ENCODE measurements at places on chromosomes 12 and 14.

DNA sequence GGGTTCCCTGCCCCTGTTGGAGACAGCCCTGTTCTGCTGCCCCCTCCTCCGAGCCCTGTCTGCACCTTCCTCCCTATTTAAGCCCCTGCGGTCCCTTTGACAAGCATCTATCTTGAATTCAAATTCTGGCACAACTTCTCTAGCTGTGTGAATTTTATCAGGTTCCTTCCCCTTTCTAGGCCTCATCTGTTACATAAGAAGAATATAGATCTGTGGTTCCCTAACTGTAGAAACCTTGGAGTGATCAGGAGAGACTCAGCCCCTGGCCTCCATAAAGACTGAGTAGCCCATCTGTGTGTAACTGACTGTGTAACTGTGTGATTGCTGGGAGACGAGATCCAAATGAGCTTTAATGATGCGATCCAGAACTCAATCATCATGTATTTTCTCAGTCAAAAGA is 13.0 kb upstream of the RACGAP1 start:
- no peak for DNase-seq

DNA sequence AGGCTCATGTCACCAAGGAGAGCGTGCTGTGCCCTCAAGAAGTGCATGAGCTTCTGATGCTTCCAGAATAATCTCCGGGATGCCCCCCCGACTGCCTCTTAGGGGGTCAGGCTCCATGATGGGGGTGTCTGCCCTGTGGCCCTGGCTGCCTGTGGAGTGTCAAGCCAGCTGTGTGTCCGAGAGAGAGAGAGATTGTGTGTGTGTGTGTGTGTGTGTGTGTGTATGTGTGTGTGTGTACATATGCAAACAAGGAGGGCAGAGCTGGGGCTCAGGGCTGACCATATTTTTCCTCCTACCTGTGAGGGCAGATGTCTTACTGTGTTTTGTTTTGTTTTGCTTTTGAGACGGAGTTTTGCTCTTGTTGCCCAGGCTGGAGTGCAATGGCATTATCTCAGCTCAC is 5.6 kb upstream of the ALDH2 start:
- no peak for DNase-seq

DNA sequence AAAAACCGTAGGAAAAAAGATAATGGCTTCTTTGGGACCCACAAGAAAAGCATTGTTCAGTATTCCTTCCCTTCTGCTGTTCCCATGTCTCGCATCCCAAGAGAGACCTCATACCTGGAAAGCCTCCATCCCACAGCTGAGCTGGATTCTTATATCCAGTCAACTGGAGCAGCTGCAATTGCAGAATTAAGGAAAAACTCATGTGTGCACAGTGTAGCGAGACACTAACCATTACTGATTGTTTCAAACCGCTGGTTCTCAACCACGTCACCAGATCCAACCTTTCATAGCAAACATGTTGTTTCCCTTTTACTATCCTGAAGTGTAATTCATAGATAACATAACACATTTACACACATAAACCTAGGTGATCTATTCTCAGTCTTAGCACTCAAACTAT is 5.5 kb upstream of the RNASE10 start:
- no peak for DNase-seq

DNA sequence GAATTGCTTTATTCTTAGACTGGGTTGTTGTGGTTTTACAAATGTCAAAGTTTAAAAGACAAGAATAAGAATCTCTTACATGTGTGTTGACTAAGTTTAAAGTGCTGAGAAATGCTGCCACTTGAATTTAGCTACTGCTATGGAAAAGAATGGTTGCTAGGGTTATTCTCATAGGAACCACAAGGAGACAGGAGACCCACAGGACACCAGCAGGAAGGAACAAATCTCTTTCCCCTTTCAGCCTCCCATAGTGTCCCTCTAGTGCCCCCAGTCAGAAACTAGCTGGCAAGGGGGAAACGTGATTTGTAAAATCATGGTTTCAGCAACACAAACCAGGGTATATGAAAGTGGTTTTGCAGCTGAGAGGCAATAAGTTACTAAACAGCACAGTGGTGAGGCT is 102.7 kb downstream of the ST8SIA1 start:
- DNase-seq: no peak

- peak; percentile 46 for DNase-seq
These were observed 212.6 kb downstream of the SLC16A7 start for GRCh38 chr12:59808317-59808910.

GRCh38 chr12:94427501-94428381 is 31.9 kb downstream of the CEP83 start:
- DNase-seq: no peak
